ENCODE measurements at places on chromosomes 4 and X.
A peak's percentile ranks its signal among the peaks of the same experiment; 100 is the strongest.

DNA sequence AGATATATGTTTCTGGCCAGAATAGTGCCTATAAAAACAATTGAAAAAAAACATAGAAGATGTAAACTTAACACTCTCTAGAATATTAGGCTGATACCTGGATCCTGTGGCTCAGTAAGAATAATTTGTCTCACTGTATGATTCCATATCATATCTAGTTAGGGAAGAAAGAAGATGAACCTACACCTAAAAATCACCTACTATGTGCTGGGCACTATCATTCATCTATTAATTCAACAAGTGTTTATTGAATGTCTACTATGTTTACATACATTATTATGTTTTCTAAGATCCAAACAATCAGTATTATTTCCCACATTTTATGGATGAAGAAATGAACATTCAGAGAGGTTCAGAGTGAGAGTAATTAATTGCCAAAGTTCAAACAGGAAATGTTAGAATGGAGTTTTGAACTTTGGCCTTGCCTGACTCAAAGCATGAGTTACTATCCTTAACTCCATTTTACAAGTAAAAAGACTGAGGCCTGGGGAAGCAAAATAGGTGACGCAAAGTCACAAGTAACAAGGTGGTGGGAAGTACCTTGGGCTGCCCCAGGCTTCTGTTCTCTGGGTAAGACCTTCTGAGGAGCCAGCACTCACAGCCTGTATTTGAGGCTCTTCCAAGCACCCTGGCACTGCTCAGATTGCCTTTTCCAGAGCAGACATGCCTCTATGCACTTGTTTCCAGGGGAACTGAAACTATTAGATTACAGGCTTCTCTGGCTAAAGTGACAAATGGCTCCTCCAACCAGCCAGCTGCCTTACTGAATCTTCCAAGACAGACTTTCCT, 111.1 kb upstream of the ACSL4 start:
- no peak for DNase-seq

DNA sequence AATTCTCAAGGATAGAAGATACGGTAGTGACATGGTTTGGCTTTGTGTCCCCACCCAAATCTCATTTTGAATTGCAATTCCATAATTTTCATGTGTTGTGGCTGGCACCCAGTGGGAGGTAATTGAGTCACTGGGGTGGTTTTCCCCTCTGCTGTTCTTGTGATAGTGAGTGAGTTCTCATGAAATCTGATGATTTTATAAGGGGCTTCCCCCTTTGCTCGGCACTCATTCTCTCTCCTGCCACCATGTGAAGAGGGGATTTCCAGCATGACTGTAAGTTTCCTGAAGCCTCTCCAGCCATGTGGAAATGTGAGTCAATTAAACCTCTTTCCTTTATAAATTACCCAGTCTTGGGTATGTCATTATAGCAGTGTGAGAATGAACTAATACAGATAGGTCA, 8.5 kb upstream of the SPANXN4 start:
- DNase-seq = no peak

GRCh38 chr4:98467627-98468072, 190.8 kb downstream of the TSPAN5 start:
- peak; percentile 95 for DNase-seq

DNA sequence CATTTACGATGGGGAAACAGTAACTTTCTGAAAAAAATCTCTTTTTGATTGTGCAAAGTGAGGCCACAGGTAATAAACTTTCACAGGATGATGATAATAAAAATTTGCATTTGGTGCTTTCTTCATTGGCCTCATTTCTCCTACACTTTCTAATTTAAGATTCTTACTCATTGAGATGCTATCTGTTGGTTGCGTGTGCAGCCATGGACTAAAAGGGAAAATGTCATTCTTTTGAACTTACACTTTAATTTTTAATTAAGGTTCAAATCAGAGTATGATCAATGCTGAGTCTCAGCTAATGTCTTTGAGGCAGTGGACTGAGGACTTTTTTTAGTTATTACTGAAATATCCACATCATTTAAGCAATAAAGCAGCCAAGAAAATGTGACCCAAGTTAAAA, 87.6 kb downstream of the SEL1L3 start:
- DNase-seq = no peak

DNA sequence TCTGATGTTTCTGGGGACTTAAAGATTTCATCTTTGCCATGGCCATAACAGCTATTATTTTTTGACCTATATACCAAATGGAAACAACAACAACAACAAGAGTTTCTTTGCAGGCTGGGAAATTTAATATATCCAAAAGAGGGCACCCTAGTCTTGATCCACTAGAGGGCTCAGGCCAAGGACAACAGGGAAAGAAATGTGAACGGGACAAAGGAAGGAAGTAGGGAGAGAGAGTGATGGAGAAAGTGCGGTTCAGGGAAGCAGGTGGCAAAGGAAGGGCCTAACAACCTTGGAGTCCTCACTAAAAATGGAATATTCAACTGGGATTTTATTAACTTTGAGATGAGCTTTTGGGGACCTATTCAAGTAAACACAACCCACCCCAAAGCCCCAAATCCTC, 67.8 kb upstream of the SCML1 start:
- peak; percentile 39 for DNase-seq

DNA sequence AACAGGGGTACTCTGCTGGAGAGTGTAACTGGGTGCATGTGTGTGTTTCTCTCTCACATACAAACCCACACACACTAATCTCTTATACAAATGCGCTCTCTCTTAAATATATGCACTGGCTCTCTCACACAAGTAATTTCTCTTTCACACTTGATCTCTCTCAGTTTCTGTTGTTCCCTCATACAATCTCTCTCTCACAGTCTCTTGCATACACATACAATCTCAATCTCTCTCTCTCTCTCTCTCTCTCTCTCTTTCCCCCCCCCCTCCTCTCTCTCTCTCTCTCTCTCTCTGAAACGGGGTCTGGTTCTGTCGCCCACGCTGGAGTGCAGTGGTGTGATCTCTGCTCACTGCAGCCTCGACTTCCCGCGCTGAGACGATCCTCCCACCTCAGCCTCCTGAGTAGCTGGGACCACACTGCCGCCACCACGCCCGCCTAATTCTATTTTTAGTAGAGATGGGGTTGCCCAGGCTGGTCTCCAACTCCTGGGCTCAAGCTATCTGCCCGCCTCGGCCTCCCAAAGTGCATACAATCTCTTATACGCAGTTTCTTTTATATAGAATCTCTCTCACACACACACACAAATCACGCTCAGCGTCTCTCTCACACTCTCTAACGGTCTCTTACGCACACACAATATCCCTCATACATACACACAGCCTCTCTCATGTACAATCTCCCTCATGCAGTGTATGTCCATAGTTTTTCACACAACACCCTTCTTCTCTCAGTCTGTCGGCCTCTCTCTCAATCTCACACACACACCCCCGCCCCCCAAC, 518 bp upstream of the FAM241A start:
- DNase-seq = no peak

- DNase-seq = no peak
Observed at GRCh38 chr4:150950657-150951288, 64.3 kb downstream of the LRBA start.

- no peak for DNase-seq
Observed at GRCh38 chr4:98341309-98341708, 80.1 kb downstream of the RAP1GDS1 start.

DNA sequence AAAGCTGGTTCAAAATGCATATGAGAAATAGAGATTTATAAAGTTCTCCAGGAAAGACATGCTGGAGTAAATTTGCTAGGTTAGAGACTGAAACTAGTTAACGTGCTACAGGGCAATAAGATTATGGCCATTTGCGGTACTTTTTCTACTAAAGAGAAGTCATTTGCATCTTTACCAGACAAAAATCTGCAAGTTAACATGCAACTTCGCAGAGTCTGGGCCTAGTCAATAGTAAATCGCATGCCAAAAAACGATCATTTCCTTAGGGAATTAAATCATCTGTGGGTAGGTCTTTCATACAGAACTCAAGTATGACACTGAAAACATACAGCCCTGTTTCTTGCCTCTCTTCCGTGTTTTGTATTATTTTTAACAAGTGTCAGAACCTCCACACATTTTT, 32.8 kb upstream of the REST start:
- DNase-seq = no peak

DNA sequence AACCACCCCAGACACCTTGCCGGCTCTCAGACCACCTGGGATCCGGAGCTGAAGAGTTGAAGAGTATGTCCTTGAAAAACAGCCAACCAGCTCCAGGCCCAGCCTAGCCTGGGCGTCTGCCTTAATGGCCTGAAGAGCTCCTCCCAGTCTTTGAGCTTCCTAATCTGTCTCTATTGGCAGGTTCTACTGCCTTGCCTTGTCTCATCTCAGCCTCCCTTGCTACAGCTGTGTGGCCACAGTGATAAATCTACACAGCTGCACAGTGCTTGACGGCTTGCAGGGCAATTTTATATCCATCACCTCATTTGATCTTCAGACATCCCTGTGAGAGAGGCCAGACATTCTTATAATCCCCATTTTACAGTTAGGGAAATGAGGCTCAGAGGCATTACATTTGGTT, 19.9 kb downstream of the AWAT2 start:
- DNase-seq = no peak

- no peak for DNase-seq
Observed at GRCh38 chr4:26996745-26997144, 136.1 kb downstream of the STIM2 start.

DNA sequence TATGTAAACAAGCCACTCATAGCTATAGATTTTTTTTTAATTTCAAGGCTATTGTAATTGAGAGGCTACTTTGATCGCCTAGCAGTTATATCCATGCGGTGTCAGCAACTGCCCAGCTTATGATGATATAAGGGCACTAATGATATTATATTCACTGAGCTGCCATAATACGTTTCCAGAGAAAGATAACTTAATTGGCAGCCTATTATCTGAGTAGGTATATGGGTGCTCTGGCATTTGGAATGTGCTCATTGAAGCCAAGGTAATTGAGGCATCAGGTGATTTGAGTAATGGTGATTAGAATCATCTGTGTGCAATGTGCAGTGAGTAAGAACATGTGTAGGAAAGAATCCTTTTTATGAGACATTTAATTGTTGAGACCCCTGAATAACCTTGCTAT, 490.0 kb downstream of the CENPC start:
- no peak for DNase-seq

GRCh38 chr4:147289181-147289580, 191.7 kb upstream of the EDNRA start:
- no peak for DNase-seq

DNA sequence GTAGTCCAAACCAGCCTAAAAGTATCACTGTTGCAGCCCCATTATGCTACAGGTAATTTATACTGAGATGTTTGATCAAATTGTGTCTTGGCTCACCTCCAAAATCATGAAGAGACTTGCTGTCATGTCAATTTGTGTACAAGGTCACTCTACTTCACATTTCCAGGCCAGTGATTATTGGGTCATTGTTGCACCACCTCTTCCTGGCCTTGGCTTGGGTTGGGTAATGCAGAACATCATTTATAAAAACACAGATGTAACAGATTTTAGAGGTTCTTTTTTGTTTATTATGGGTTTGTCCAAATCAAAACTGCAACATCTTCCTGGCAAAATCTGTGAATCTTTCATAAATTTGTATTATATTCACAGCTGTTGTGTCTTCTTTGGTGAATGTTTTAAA, 459.5 kb downstream of the ANKRD50 start:
- DNase-seq = no peak

- DNase-seq = no peak
Observed at GRCh38 chrX:150405006-150405405, 41.9 kb downstream of the MAMLD1 start.

DNA sequence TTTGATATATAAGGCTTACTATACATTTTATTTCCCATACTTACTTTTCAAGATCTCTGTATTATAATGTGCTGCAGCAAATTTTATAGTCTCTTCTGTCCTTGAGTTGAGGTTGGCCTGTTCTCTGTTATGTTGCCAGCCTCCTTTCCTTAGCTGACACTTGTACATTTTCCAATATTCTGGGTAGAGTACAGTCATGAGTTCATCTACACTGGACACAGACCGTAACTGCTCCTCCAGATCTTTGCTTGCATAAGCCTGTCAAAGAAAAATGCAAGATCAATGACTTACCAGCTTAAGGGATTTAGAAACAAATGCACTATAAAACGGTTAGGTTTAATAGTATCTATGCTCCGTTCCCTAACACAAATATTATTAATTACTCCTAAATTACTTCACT, 63.2 kb downstream of the VEGFC start:
- DNase-seq = no peak

DNA sequence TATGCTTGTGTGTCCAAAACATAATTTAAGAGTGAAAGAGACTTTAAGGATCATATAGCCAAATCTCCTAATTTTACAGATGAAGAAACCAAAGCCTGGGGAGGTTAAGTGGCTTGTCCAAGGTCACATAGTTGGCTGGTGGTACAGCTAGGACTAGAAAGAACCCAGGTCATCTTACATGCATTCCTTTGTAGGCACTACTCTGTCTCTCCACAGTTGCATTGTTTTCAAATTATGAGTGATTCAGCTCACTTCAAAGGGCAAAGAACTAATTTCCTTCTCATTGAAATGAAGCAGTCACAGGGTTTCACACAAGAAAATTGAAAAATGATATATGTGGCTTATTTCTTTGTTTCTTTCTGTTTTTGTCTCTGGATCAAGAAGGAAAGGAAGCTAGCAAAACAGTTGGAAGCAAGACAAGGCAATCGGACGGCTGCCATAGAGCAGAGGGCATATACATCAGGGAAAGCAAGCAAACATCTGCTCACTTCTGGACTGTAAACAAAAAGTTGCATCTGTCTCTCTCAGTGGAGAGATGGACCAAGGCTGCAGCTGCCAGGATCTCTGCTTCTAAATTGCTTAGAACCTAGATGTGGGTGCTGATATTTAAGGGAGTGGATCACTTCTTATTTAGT, 107.5 kb upstream of the AMOT start:
- no peak for DNase-seq

DNA sequence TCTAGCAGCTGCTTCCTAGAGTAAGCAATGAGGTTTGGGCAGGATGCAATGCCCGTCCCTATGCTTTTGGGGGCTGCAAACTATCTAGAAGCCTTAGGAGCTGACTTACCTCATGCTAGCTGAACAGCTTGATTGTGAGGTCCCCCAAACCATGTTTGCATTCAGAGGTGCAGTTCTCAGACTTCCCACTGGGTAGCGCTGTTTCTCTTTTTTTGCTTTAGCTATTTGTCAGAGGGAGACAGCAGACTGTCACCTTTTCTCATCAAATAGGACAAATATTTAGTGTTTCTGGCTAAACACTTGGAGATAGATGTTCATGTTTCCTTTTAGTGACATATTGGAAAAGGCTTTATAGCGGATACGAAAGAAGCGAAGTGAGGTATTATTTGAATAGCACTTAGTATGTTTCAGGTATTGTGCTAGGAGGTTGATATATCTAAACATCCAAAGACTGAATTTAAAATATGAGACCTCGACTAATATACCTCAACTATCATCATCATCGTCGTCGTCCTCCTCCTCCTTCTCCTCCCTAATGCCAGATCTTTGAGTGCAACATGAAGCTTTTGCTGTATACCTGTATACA, 18.7 kb upstream of the TMEM192 start:
- peak; percentile 84 for DNase-seq

DNA sequence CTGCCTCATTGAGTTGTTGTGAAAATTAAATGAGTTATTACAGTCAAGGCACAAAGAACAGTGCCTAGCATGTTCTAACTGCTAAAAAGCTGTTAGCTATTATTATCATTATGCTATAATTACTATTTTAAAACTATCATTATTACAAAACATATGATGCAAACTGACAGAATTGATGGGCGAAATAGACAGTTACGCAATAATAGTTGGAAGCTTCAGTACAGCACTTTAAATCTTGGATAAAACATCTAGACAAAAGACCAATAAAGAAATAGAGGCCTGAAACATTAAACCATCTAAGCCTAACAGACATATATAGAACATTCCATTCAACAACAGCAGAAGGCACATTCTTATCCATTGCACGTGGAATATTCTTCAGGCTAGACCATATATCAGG, 73.0 kb downstream of the TAB3 start:
- no peak for DNase-seq
